Inflammatory macrophage treated with lipopolysaccharide for 1 hour (primary cell): ENCODE measurements at places on chromosomes 6 and 20.

DNA sequence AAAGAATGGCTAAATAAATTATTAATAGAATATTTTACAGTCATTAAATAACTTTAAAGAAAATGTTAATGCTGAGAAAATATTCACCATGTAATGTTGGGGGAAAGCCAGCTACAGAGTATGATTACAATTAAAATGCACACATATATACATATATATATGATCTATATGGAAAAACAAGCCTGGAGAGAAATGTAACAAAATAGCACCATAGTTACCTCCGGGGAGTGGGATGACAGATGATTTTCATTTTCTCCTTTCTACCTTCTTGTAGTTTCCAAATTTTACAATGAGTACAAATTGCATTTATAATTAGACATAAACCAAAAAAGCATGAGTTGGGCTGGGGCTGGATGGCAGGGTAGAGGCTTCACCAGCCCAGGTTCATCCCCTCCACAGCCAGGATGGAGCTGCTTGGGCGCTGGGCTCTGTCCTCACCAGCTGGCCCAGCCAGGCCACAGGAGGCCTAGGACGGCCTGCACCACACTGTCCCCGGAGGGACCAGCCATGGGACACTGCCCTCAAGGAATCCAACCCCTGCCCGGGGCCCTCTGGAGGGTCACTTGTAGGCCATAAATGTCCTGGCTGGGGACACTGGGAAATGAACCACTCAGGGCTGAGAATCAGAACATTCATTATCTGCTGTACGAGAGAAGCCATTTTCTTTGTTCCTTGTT is 10.3 kb downstream of the C20orf203 start:
- no peak for DNase-seq

DNA sequence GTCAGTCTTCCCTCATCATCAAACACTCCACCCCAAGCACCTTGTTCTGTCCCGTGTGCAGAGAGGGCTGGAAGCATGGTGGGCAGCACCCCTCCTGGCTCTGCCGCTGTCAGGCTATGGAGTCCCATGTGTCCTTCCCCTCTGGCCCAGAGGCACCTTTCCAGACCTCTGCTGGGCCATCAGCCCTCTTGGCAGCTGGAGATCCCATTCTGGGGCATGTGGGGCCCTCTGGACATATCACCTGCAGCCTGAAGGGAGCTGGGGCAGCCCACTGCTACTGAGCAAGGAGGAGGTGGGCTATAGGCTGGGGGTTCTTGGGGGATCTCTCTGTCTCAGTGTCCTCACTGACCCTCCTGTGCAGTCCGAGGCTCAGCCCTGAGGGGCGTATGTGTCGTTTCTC is 42.2 kb downstream of the SUN5 start:
- no peak for DNase-seq

DNA sequence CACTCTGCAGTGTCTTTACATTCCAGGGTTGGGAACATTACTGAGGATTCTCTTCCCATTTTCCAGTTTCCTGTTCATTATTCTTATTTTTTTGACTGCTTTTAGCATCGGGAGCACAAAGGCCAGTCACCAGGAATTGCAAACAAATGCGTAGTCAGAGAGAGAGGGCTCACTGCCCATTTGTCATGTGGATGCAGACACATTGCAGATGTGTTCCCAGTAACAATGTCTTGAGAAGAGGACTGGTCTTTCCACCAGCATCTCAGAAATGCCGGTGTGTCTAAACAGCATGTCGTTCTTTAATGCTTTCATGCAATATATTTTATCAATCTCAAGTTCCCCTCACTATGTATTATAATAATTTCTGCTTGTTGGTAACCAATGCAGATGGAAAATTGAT is 952 bp upstream of the TAAR6 start:
- no peak for DNase-seq

- DNase-seq: no peak
Observed at GRCh38 chr6:109031416-109031815, 63.2 kb downstream of the SESN1 start.

DNA sequence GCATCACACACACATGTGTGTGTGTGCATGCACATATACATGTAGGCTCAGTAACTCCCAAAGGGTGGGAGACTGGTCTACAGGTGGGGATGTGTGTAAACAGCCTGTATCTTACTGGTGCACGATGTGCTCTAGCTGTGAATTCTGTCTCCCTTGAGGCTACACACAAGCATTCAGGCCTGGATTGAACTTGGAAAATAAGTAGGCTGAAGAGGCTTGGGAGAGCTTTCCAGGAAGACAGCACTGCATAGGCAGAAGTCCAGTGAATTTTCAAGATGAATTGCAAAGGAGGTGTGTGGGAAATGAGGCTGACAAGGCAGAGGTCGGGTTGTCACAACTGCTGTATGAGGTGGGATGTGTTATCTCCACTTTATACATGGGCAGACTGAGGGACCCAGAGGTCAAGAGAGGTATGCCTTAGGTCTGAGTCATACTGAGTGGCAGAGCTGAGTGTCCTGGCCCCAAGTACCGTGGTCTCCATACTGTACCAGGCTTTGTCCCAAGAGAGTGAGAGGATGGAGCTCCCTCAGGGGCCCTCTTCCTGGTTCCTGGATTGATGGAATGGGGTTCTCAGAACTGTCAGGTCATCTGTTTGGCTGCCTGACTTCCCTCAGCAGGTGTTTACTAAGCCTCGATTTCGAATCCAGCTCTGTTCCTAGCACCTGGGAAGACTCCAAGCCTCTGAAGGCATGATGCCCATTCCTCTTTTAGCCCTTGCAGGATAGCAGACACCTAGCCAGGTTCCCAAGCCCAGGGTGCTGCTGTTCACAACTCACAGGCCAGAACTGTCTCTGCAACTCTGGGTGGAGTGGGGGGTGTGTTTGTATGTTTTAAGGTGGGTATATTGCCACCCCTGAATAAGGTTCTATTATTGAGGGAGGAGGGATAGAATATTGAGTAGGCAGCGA is 14.4 kb downstream of the SNPH start:
- no peak for DNase-seq
